ENCODE measurements at places on chromosomes 1 and 21. TPM values are rescaled to one million over a fixed set of nuclear protein-coding genes. Genes with fewer than 3 reads are reported as not detected.

CD1E gene
- total RNA-seq, result not detected

MEX3A gene
- total RNA-seq, result 1.7 TPM

COL6A2 gene
- 17.7 TPM for total RNA-seq

ZBTB8B gene
- total RNA-seq, result 0.01 TPM

TFF2 gene
- total RNA-seq, result not detected

LINGO4 gene
- total RNA-seq, result not detected

DNAJC28 gene
- 0.28 TPM for total RNA-seq

CD1C gene
- not detected for total RNA-seq

AMY2A gene
- total RNA-seq, result not detected

SHISA4 gene
- 19.3 TPM for total RNA-seq

REN gene
- not detected for total RNA-seq

HSD3B2 gene
- not detected for total RNA-seq

CD55 gene
- 102 TPM for total RNA-seq

SIM2 gene
- total RNA-seq, result 6.1 TPM

CFHR1 gene
- total RNA-seq, result not detected

GREM2 gene
- 0.09 TPM for total RNA-seq

MSH4 gene
- total RNA-seq, result 0.02 TPM

KCNE2 gene
- total RNA-seq, result not detected

FALEC gene
- total RNA-seq, result 0.33 TPM

ADAMTS5 gene
- not detected for total RNA-seq

ERICH3 gene
- total RNA-seq, result not detected

PRRX1 gene
- total RNA-seq, result not detected

HSPG2 gene
- 67.3 TPM for total RNA-seq

DTL gene
- total RNA-seq, result 20.4 TPM

DPT gene
- total RNA-seq, result not detected

FCRL1 gene
- total RNA-seq, result not detected

ACTA1 gene
- not detected for total RNA-seq

VPS26C gene
- 28.9 TPM for total RNA-seq

GBP4 gene
- 0.02 TPM for total RNA-seq

PER3 gene
- total RNA-seq, result 0.77 TPM

TEX38 gene
- total RNA-seq, result not detected

ATP1B1 gene
- total RNA-seq, result 180 TPM

Measured in A549 treated with AZD2906 at 1 μM for 4 hours (cell line).